ENCODE measurements at places on chromosomes 3 and 15. TPM values are rescaled to one million over a fixed set of nuclear protein-coding genes. Genes with fewer than 3 reads are reported as not detected.

The RETNLB gene
- total RNA-seq: not detected

The LRRC3B gene
- total RNA-seq: not detected

The GRAMD1C gene
- total RNA-seq: 4.6 TPM

The MORC1 gene
- total RNA-seq: not detected

The PLSCR5 gene
- total RNA-seq: not detected

The PEX5L gene
- not detected for total RNA-seq

The TGM5 gene
- not detected for total RNA-seq

The TNFAIP8L3 gene
- 2.1 TPM for total RNA-seq

The ZNF385D gene
- total RNA-seq: 1.3 TPM

The SPATA12 gene
- under 0.01 TPM for total RNA-seq

The SAXO2 gene
- total RNA-seq: 0.50 TPM

The FAM107A gene
- 1.3 TPM for total RNA-seq

The ZNF860 gene
- 0.17 TPM for total RNA-seq

The STXBP5L gene
- not detected for total RNA-seq

The FGD5 gene
- under 0.01 TPM for total RNA-seq

The CCDC33 gene
- total RNA-seq: under 0.01 TPM

The CHRNA7 gene
- total RNA-seq: not detected

The HRG gene
- total RNA-seq: not detected

The PRSS50 gene
- total RNA-seq: not detected

The CD200 gene
- total RNA-seq: 5.0 TPM

The IMPG2 gene
- total RNA-seq: under 0.01 TPM

The ALDH1A2 gene
- 0.84 TPM for total RNA-seq

The SLC15A2 gene
- 0.17 TPM for total RNA-seq

The DNAH1 gene
- 0.50 TPM for total RNA-seq

The WDR93 gene
- total RNA-seq: 0.15 TPM

The IQCF5 gene
- not detected for total RNA-seq

The SLC22A13 gene
- not detected for total RNA-seq

The CLSTN2 gene
- total RNA-seq: 0.15 TPM

The EPHB3 gene
- total RNA-seq: 0.89 TPM

The GP9 gene
- total RNA-seq: not detected

The CPNE4 gene
- not detected for total RNA-seq

The NANOGP8 gene
- total RNA-seq: not detected

The NR2E3 gene
- not detected for total RNA-seq

The SNX22 gene
- under 0.01 TPM for total RNA-seq

The MAGEF1 gene
- total RNA-seq: 34.0 TPM

The DPPA4 gene
- 1.2 TPM for total RNA-seq

The PIGZ gene
- total RNA-seq: 0.34 TPM

The SETMAR gene
- 10.9 TPM for total RNA-seq

The HDC gene
- not detected for total RNA-seq

The TRPC1 gene
- total RNA-seq: 8.2 TPM
